ENCODE measurements at places on chromosomes 6 and 20. TPM values are rescaled to one million over a fixed set of nuclear protein-coding genes. Genes with fewer than 3 reads are reported as not detected.
A peak's percentile ranks its signal among the peaks of the same experiment; 100 is the strongest.

DNA sequence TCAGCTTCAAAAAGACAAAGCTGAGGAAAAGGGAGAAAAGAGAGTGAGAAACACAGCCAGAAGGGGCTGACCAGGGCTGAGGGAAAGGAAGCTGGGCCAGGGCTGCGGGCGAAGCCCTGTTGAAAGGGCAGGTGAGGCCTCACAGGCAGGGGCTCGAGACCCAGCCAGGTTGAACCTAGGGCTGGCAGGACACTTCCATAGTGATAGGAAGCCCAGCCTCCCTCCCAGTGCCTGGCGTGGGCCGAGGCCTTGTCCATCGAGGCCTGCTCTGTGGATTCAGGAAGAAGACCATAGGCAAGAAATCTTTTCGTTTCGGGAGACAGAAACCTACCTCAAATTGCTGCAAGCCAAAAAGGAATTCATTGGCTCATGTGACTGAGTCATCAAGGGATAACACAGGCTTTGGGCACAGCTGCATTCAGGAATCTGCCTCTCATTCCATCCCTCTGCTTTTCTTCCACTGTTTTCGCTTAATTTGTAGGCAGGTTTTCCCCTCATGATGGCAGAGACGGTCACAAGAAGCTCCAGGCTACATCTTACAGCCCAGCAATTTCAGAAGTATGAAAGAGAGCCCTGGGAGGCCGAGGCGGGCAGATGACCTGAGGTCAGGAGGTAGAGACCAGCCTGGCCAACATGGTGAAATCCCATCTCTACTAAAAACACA is 311.1 kb upstream of the SULF2 start:
- H3K27me3 ChIP-seq, result no peaks in the 10 kb centered on the region
- no peak overlapping the region for H3K4me3 ChIP-seq
- H3K27ac ChIP-seq, result no peak overlapping the region
- no peaks in the 10 kb centered on the region for H3K4me1 ChIP-seq

DNA sequence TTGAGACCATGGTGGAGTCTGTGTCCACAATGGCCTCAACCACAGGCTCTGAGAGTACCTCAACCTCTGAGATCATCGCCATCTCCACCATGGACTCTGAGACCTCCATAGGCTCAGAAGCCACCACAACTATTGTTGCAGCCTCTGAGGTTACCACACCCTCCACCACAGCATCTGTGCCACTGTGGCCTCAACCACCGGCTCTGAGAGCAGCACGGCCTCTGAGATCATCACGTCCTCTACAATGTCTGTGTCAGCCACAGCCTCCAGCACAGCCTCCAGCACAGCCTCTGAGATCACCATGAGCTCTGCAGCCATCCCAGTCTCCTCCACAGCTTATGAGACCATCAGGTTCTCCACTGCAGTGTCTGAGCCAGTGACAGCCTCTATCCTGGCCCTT is 19.4 kb upstream of the MUC21 start:
- no peak overlapping the region for H3K27ac ChIP-seq
- peaks cover 27% of the 10 kb centered on the region for H3K4me1 ChIP-seq
- no peak overlapping the region for H3K4me3 ChIP-seq
- H3K36me3 ChIP-seq, result no peaks in the 10 kb centered on the region
- DNase-seq, result peak; percentile 41
- peaks cover 40% of the 10 kb centered on the region for H3K27me3 ChIP-seq

DNA sequence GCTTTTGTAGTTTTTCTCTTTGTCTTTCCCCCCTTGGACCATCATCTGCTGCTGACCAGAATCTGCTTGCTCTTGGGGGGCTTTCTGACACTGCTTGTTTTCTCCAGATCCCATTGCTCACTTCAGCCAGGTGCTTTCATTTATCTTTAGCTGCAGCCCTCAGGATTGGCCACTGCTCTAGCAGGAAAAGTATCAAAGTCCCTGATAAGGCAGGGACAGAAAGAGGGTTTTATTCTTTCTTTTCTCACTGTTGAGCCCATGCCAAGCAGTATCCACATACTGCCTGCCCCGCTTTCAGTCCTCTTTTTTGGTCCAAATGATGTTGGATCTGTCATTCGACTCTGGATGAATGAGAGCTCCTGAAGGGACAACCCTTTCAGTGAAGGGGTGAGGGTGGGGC is 141.4 kb downstream of the DNAH8 start:
- H3K4me1 ChIP-seq, result no peaks in the 10 kb centered on the region
- no peaks in the 10 kb centered on the region for H3K36me3 ChIP-seq
- no peak for DNase-seq
- H3K4me3 ChIP-seq, result no peak overlapping the region

CLPSL2 gene
- not detected for total RNA-seq

DNA sequence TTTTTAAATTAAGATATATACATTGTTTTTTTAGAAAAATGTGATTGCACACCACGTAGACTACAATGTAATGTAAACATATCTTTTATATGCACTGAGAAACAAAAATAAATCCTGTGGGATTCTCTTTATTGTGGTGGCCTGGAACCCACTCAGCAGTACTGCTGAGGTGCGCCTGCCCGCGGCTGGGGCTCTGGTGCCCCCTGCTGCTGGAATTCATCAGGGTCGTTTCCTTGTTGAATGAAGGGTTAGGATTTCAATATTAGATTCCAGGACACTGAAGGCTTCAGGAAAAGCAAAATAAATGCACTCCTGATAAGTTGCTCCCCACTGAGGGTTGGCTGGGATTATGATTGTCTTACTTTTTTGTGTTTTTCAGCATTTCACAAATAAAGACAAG is 175.8 kb upstream of the GGTLC1 start:
- H3K27me3 ChIP-seq, result peaks cover 2% of the 10 kb centered on the region
- no peak overlapping the region for H3K4me3 ChIP-seq
- no peaks in the 10 kb centered on the region for H3K36me3 ChIP-seq

DNA sequence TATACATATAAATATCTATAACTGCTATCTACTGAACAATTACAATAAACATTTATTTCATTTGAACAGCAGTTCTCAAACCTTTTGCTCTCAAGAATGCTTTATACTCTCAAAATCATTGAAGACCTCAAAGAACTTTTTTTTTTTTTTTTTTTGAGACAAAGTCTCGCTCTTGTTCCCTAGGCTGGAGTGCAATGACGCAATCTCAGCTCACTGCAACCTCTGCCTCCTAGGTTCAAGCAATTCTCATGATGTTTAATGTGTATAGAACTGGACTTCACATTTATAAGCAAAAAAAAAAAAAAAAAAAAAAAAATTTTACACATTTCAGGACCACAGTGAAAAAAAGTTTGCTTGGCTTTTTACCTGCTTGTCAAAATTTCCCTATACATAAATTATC is 11.7 kb downstream of the UBE2V1 start:
- H3K4me3 ChIP-seq, result no peak overlapping the region
- no peak overlapping the region for H3K27ac ChIP-seq
- H3K27me3 ChIP-seq, result no peaks in the 10 kb centered on the region
- DNase-seq, result no peak
- peaks cover 41% of the 10 kb centered on the region for H3K36me3 ChIP-seq

- no peaks in the 10 kb centered on the region for H3K27me3 ChIP-seq
- no peaks in the 10 kb centered on the region for H3K36me3 ChIP-seq
- H3K4me3 ChIP-seq, result no peak overlapping the region
- DNase-seq, result no peak
- no peak overlapping the region for H3K27ac ChIP-seq
These were observed 182.3 kb upstream of the RAB32 start for GRCh38 chr6:146361128-146361924.

GRCh38 chr6:132961122-132961521 is 146.8 kb downstream of the RPS12 start:
- DNase-seq, result no peak
- peaks cover 19% of the 10 kb centered on the region for H3K4me1 ChIP-seq
- no peak overlapping the region for H3K27ac ChIP-seq
- no peak overlapping the region for H3K4me3 ChIP-seq
- peaks cover 33% of the 10 kb centered on the region for H3K27me3 ChIP-seq

- no peak overlapping the region for H3K4me3 ChIP-seq
- DNase-seq, result no peak
- H3K36me3 ChIP-seq, result no peaks in the 10 kb centered on the region
- H3K4me1 ChIP-seq, result no peaks in the 10 kb centered on the region
- H3K27me3 ChIP-seq, result no peaks in the 10 kb centered on the region
- no peak overlapping the region for H3K27ac ChIP-seq
These were observed 96.3 kb downstream of the EYS start for GRCh38 chr6:65610746-65611145.

GRCh38 chr6:26195376-26195923 is 108.2 kb downstream of the HFE start:
- H3K27ac ChIP-seq, result peak overlapping the region; percentile 93
- H3K27me3 ChIP-seq, result no peaks in the 10 kb centered on the region
- peak overlapping the region; percentile 99 for H3K4me3 ChIP-seq

- no peak overlapping the region for H3K4me3 ChIP-seq
- no peak for DNase-seq
- no peaks in the 10 kb centered on the region for H3K36me3 ChIP-seq
- H3K27me3 ChIP-seq, result no peaks in the 10 kb centered on the region
- H3K4me1 ChIP-seq, result no peaks in the 10 kb centered on the region
These were observed 160.7 kb downstream of the PLCB1 start for GRCh38 chr20:8292793-8293192.

DNA sequence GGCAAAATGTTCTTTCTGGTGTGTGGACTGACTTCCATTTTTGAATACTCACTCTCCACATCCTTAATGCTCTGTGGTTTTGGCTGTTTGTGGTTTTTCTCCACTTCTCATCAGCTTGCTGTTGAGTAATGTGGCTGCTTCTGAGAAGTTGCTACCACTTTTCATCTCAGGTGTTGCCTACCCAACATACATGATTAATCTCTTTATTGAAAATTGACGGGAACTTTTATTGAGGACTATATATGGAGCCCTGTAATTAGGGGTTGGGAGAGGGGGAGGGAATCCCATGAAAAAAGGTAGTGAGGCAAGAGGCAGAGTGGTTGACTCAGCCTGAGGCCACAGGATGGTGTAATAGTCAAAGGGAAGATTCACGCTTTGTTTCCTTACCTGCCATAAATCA is 17.6 kb downstream of the IL22RA2 start:
- peaks cover 61% of the 10 kb centered on the region for H3K36me3 ChIP-seq
- H3K4me3 ChIP-seq, result peak overlapping the region; percentile 4
- peaks cover 7% of the 10 kb centered on the region for H3K27me3 ChIP-seq
- H3K4me1 ChIP-seq, result peaks cover 37% of the 10 kb centered on the region

GRCh38 chr20:38581013-38581412 is at the start of gene ADIG:
ADIG (plus strand) TSS chr20:38581197; CDS start chr20:38581251, 54 bp downstream.
- H3K27me3 ChIP-seq, result no peaks in the 10 kb centered on the region
- H3K36me3 ChIP-seq, result peaks cover under 1% of the 10 kb centered on the region
- peak; percentile 15 for DNase-seq
- no peaks in the 10 kb centered on the region for H3K4me1 ChIP-seq
- H3K27ac ChIP-seq, result no peak within 1 kb of the TSS

ARFGEF2 gene
- total RNA-seq, result 19.1 TPM

- H3K36me3 ChIP-seq, result peaks cover 24% of the 10 kb centered on the region
- no peak for DNase-seq
- H3K27ac ChIP-seq, result no peak overlapping the region
- H3K27me3 ChIP-seq, result no peaks in the 10 kb centered on the region
- H3K4me3 ChIP-seq, result no peak overlapping the region
These were observed 57.5 kb downstream of the ILRUN start for GRCh38 chr6:34638834-34639736.

- H3K36me3 ChIP-seq, result no peaks in the 10 kb centered on the region
- H3K4me1 ChIP-seq, result no peaks in the 10 kb centered on the region
- no peak overlapping the region for H3K4me3 ChIP-seq
These were observed 628 bp downstream of the NKAIN4 start for GRCh38 chr20:63253438-63254231.

GRCh38 chr6:37821446-37821845 is 1.9 kb downstream of the ZFAND3 start:
- peak overlapping the region; percentile 84 for H3K4me3 ChIP-seq
- no peak overlapping the region for H3K27ac ChIP-seq
- DNase-seq, result no peak
- H3K36me3 ChIP-seq, result peaks cover 3% of the 10 kb centered on the region
